ENCODE measurements at places on chromosomes 7 and 10.

- no peak for DNase-seq
Measured at GRCh38 chr7:108454674-108455550, 1.3 kb downstream of the NRCAM start.

GRCh38 chr10:22219308-22219707 is 1.5 kb upstream of the EBLN1 start:
- no peak for DNase-seq

- no peak for DNase-seq
Measured at GRCh38 chr7:71626206-71626605, 494.3 kb downstream of the GALNT17 start.

DNA sequence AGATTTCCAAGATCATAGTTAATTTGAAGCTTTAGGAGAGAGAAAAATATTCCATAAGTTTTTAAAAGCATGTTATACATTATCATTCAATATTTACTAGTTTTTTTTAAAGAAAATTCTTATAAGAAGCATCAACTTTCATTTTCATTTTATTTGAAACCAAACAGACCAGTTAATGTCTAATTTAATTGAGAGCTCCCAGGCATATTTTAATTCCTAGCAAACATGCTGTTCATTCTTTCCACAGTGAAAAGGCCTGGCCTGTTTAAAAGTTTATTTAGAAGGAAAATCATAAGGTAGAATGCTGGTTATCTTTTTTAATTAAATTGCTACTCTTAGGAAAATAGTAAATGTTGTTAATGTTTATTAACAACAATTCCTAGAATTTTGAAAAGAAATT is 324.4 kb downstream of the PCLO start:
- DNase-seq, result no peak

DNA sequence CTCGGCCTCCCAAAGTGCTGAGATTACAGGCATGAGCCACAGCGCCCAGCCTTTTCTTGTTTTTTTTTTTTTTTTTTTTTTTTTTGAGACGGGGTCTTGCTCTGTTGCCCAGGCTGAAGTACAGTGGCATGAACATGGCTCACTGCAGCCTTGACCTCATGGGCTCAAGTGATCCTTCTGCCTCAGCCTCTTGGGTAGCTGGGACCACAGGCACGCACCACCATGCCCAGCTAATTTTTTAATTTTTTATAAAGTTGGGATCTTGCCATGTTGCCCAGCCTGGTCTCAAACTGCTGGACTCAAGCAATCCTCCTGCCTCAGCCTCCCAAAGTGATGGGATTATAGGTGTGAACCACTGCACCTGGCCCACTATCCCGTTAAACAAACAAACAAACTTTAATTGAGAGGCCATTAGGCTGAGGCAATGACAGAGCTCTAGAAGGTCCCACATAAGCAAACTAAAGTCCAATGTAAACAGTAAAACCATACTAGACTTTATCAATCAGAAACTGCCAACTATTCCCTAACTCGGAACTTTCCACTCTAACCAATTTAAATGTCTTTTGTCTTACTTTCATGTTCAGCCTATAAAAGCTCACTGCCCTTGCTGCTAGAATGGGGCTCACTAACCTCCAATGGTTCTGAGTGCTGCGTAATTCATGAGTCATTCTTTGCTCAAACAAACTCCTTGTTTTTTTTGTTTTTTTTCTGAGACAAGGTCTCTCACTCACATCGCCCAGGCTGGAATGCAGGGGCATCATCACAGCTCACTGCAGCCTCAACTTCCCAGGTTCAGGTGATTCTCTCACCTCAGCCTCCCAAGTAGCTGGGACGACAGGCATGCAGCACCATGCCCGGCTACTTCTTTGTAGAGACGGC is 1.9 kb downstream of the DHX32 start:
- no peak for DNase-seq
